ENCODE measurements at places on chromosomes 2 and 18.

DNA sequence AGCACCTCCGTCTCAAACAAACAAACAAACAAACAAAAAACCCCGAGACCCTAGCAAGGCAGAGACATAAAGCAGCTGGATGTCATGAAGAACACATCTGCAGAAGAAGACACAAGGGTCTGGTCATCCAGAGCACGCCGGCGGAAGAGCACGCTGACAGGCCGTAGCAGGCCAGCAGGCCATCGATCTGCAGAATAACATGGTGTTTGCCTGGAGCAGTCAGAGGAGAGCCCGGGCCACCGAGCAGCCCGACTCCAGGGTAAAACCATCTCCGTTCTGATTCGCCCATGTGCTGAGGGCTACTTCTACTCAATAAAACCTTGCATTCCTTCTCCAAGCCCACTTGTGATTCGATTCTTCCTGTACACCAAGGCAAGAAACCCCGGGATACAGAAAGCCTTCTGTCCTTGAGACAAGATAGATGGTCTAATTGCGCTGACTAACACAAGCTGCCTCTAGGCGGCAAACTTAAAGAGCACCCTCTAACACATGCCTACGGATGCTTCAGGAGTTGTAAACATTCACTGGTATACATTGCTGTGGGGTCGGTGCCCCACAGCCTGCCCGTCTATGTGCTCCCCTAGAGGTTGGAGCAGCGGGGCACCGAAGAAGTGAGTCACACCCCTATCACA, 549.8 kb upstream of the NRXN1 start:
- no peak for DNase-seq

- peak; percentile 16 for DNase-seq
These were observed 964 bp downstream of the ZBTB7C start for GRCh38 chr18:48408111-48408726.

GRCh38 chr18:55034742-55035141, 75.5 kb upstream of the CCDC68 start:
- no peak for DNase-seq

- DNase-seq: no peak
These were observed 441.7 kb downstream of the ZNF521 start for GRCh38 chr18:24910221-24910620.

- DNase-seq: no peak
These were observed 397.3 kb downstream of the GRB14 start for GRCh38 chr2:164224007-164224406.

GRCh38 chr18:56470406-56471351, 167.7 kb downstream of the TXNL1 start:
- no peak for DNase-seq

DNA sequence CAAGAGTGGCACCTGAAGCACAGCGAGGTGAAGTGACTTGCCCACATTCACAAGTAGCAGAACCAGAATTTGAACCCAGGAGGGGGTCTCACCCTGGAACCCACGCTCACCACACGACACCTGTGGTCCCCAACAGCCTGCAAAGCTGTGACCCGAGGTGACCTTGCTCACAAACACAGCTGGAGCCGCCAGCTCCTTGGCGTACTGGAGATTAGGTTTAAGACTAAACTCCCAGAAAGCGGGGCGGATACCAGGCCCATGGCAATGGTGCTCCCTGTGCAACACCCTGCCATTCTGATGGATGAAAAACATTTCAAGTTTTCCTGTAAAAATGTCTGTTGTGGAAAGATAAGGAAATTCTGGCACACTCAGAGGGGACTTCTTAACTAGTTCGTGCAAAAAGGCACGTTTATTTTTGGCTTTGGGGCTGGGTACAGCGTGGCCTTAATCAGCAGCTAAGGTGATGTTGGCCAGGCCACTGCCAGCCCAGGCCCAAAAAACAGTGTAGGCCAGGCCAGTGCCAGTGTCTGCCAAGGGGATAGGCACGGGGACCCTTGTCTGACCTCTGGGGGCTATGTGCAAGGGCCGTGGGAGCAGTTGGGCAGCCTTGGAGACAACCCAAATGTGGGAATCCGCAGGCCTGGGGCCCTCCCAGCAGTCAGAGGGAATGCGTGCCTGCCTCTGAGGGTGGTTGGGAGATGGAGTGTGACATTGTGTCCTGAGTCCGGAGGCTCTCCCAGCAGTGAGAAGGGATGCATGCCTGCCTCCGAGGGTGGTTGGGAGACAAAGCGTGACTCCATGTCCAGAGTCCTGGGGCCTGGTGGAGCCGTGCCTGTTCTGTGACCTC, 185.0 kb upstream of the HS6ST1 start:
- peak; percentile 32 for DNase-seq

GRCh38 chr2:85312404-85312803, 15.4 kb downstream of the TGOLN2 start:
- DNase-seq: no peak

GRCh38 chr2:71669058-71669456, 215.7 kb downstream of the DYSF start:
- DNase-seq: no peak

DNA sequence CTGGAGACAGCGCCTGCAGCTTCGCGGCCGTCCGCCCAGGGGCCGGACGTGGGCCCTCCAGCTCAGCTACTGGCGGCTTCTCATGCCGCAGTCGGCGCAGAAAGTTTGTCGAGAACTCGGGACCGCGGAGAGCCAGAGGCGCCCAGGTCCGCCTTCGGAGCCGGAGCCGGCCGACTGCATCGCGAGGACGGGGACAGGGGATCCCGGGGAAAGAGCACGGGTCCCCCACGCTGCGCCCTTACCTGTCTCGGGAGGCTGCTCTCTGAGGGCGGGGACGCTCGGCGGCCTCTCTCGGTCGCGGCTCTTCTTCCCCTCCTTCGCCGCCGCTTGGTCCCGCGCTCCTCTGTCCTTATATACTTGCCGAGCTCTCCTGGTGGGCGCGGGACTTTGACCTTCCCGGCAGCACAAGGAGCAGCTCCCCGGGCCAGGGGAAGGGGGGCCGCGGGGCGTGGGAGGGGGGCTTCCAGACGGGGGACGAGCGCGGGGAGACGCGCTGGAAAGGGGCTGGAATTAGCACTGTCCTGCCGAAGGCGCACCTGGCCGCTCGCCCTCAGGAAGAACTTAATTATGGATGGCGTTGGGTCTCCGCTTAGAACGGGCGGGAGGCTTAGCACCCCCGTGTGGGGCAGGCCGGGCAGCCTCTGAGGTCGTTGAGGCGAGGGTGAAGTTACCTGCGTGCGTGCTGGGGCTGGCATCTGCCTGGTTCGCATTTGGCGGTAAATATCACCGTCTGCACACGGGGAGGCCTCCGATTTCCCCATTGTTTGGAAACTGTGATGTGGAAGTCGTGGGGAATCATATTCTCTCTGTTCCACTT, at the start of gene POMC:
Gene POMC, minus strand, starts transcription at position 325 of the 817 bp plus-strand sequence. CDS start 3,808 bp downstream, outside the sequence.
- peak; percentile 22 for DNase-seq

GRCh38 chr18:4455113-4455811, at the start of gene DLGAP1:
DLGAP1 (minus strand) TSS chr18:4455307.
- no peak for DNase-seq

DNA sequence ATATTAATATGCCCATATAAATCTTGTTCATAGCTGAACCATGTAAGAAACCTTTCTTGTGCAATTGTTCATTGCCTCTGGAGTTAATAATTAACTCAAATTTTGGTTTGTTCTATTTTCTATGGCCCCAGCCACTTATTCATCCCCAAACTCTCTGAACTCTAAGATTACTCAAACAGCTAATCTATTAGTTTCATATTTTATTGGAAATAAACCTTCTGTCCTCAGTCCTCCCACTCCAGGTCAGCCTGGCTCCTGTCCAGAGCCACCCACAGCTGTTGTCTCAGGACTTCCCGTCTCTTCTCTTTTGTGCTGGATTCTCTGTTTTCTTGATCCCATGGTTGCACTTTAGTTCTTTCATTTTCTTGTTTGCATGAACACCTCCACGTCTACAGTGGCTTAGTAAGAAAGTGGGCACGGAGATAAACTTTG, 4.4 kb upstream of the RNF103 start:
- no peak for DNase-seq

All from endothelial cell of umbilical vein (primary cell).